ENCODE measurements at places on chromosomes 16 and 17.

GRCh38 chr17:65345261-65346005 lies 208.3 kb downstream of the RGS9 start:
- no peak for DNase-seq

GRCh38 chr16:86015606-86016005 lies 116.6 kb downstream of the IRF8 start:
- DNase-seq: no peak

- DNase-seq: no peak
Measured at GRCh38 chr16:58009856-58010416, 8.7 kb downstream of the USB1 start.

GRCh38 chr16:11196286-11196828 lies 59.6 kb downstream of the SOCS1 start:
- no peak for DNase-seq

DNA sequence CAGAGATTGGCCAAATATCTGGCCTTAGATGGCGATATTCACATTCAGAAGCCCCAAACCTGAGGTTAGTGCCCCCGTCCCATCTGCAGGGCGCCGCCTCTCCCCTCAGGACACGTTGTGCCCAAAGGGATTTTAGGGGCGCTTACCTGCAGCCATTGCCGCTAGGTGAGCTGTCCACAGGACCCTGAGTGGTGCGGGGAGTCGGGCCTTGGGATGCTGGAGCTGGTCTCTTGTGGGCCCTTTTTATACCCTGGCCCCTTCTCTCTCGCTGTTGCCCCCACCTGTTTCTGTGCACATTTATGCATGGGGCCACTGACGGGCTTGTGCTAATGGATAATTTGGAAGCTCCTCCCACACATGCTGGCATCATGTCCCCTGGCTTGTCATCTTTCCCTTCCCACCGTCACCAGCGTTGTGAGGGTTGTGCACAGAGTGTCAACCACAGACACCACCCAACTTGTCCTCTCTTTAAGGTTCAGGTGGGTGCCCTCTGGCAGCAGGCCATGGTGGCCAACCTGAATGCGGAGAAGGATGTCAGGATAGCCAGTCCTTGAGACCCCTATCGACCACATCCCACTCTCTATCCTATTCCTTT lies at the start of gene CSHL1:
TSS of gene CSHL1 (minus strand) at position 218 of the 595 bp plus-strand sequence. CDS start at position 156, 62 bp downstream.
- DNase-seq: no peak

DNA sequence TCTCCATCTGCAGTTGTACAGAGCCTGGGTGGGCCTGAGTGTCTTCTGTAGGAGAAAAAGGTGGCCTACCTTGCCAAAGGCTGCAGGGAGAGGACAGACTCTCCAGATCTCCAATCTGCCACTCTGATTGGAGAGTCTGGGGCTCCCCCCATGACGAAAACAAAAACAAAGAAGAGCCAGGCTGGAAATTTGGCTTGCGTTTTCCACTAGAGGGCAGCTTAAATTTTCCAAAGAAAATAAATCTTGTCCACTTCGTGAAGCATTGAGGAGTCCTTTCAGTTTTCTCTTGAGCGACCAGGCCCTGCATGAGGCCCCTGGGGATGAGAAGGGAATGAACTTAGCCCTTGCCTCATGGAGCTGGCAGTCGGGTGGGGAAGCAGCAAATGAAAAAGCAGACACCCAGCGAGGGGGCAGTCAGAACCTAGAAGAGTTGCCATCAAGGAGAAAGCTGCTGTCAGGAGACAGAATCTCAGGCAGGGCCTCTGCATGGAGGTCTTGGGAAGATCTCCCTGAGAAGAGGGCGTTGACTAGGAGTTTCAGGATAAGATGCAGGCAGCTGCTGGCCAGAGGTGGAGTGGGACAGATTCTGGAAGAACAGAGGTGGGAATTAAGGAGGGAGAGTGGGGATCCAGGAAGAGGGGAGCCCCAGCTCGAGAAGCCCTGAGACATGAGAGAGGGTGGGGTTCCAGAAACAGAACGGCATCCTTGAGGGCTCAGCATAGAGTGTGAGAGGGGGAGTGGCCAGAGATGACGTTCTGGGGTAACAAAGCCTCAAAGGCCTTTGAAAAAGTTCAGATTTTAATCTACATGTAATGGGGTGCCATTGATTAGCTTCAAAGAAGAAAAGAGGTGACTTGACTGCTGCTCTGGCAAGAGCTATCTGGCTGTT lies 8.4 kb upstream of the SHCBP1 start:
- DNase-seq: peak; percentile 81

DNA sequence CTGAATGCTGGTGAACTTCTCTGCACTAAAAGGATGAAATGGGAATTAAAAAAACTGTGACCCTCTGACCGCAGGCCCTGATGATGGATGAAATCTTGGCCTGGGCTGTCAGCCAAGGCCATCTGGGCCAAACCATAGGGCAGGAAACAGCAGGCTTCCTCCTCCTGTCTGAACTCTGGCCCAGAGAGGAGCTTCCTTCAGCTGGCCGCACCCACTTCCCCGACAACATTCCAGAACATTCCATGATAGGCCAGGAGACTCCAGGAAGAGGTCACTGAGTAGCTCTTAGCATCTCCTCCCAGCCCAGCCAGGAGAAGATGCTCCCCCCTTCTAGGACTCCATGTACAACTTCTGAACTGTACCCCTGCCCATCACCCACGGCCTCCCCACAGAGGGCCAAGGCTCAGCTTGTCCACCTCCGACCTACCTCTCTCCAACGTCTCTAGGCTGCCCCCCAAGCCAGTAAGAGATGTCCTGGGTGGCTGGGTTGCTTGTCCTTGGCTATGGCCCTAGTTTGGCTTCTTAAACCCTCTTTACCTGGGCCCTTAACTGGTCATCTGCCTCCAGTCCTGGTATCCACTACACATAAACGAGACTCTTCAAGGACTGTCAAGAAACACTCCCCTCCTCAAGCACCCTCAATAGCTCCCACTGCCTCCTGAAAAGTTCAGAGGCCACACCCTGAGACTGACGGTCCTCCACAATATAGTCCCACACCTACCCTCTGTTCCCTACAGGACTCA lies 1.7 kb downstream of the RPH3AL start:
- DNase-seq: peak; percentile 61

DNA sequence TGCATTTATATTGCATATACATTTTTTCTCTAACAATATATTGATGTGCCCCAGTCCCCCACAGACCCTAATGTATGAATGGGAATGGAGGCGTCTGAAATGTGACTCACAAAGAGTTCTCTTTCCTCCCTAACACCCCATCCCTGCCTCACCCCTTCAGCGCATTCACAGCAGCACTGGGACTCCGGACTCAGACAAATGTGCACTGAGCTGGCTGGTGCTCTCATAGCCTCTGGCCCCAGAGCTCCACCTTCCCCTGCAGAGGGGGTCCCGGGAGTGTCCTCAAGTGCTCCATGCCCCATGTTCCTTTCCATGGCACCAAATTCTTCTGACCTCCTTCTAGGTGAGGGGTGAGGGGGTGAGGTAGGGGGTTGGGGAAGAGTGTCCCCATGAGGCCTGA lies 20.6 kb downstream of the NPTX1 start:
- DNase-seq: no peak

GRCh38 chr16:11354407-11354732 lies 9.1 kb downstream of the RMI2 start:
- no peak for DNase-seq

DNA sequence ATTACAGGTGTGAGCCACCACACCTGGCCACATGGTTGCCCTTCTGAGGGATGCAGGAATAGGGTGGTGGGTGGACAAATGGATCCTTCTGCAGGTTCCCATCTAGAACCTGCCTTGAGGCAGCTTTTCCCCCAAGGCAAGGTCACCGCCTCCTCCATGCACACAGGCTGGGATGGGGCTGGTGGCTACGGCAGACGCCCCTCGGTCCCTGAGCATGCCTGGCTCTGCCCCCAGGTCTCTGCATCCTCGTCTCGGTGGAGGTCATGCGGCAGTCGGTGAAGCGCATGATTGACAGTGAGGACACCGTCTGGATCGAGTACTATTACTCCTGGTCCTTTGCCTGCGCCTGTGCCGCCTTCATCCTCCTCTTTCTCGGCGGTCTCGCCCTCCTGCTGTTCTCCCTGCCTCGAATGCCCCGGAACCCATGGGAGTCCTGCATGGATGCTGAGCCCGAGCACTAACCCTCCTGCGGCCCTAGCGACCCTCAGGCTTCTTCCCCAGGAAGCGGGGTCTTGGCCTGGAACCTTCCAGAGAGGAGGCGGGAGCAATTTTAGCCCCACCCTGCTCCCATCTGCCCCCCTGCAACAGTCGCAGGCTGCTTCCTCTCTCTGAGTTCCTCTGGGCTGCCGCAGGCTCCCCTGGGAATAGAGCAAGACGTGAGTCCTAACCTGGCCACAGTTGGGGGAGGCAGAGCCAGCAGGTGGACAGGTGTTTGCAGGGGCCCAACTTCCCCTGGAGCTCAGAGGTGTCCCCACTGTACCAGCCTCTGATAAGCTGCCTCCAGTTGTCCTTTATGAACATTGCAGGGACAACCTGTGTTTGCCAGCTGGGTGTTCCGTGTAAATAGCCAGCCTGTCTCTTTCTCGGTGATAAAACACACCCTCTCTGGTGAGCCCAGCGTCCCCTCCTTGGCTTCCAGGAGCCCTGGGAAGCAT lies 11.7 kb downstream of the CACNG1 start:
- no peak for DNase-seq

All from AG20443 (cell line).